Psoas muscle (tissue), 8 donors: ENCODE measurements at places on chromosomes 4 and X.
A peak's percentile ranks its signal among the peaks of the same experiment; 100 is the strongest.

GRCh38 chr4:183828125-183828524 is 77.0 kb upstream of the STOX2 start:
- no peak for DNase-seq

- DNase-seq, result no peak
Observed at GRCh38 chrX:71464968-71465367, 67.9 kb upstream of the OGT start.

DNA sequence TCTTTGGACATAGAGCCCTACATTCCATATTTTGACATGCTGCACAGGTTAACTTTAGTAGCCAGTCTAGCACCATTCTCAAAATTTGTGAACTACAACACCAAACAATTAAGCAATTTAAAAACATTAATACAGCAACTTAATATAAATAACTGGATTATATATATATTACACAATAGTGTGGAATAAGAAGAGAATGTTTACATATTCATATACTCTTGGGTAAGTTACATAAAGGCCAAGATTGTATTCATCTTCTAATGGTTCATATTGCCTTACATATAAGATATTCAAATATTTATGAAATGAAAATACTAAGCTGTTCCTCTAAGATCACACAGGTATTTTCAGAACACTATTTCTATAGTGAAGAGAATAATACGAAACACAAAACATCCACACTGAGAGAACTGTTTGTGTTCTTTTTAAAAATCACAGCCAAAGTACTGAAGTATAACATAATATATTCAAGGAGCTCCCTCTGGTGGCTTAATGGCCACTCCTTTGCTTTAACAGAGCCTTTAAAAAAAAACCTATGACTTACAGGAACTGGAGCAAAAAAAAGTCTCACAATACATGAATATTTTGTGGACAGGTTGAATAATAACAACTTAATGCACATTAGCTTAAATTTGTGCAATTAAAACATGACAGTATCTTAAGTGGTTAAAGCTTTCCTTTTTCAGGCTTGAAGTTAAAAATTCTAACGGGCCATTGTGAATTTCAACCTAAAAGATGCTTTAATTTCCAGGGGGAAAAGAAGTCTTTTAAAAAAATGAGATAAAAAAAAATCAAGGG is 46.2 kb downstream of the NEK1 start:
- no peak for DNase-seq

- DNase-seq, result no peak
Observed at GRCh38 chr4:2417765-2418649, at the start of gene ZFYVE28. TSS of gene ZFYVE28 (minus strand) at chr4:2418645. CDS start at chr4:2418323, 322 bp downstream.

GRCh38 chrX:120672389-120672788 is 42.5 kb upstream of the C1GALT1C1 start:
- DNase-seq, result peak; percentile 44

GRCh38 chr4:169659716-169660670 is 39.6 kb downstream of the CLCN3 start:
- peak; percentile 33 for DNase-seq

GRCh38 chr4:8072235-8072968 is 86.2 kb downstream of the ABLIM2 start:
- peak; percentile 11 for DNase-seq

GRCh38 chrX:132413459-132413858 is 75.4 kb downstream of the MBNL3 start:
- DNase-seq, result no peak

- DNase-seq, result no peak
Observed at GRCh38 chrX:134935276-134935675, 55.5 kb upstream of the SMIM10 start.

DNA sequence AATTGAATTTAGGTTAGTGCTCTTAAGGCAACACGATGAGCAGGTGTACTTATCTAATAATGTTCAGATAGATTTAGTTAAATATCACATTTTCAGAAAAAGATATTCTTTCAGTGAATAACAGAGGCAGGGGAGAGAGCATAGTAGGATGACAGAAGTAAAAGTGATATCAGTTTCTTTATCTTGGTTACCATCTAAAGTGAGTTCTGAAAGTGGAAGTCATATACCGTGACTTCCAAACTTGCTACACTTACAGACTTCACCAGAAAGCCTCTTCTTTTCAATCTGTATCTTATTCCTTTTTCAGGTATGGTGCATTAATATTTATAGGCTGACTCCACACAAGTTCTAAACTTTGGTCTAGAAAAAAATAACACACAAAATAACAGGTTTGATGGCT is 124.9 kb downstream of the POU4F2 start:
- DNase-seq, result no peak

GRCh38 chrX:53813670-53814440 is 127.3 kb upstream of the HUWE1 start:
- no peak for DNase-seq

DNA sequence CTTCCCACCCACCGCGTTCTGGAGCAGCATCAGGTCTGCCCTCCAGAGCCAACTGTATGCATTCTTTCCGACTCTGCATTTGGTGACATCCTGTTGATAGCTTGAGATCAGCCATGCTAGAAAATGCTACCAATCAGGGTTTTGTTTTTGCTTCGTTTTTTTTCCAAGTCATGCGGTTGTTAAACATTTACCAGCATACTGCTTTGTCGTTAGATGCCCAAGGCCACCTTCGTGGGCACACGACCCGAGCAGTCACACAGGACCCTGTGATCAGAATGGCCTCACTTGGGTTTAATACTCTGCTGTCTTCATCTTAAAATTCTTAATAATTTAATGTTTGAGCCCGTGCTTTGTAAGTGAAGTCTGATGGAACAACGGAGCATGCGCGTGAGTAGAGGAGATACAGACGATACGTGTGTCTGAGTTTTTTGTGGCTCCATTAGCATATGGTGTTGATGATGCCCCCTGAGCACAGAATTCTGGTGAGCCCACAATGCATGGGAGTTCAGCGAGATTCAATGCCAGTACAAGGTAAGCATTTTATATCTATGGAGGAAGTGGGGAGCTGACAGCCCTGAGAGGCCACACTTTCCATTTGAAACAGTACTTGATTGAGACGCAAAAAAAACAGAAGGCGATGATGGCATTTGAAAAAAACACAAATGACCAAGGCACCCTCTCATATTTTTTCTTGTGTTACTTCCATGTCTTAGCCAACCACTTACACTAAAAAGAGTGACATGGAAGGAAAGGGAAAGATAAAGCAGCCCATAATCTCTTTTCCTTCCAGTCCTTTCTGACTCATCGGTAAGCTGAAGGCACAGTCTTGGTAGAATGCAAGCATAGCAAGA is 323.6 kb downstream of the BCOR start:
- DNase-seq, result no peak

DNA sequence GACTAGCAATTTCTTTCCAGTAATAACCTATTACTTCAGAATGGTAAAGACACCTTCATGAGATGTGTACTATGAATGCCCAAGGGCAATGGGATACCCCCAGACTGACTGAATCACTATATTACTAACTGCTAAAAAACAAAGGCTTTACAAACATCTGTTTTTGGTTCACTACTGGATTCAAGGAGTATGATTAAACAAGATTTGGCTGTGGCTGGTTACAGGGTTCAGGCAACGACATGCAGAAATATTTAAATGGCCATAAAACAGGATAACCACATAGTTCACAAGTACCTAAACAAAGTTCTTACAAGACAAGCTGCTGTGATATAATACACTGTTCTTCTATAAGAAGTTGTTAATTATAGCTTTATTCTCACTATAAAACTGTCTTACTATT is 128.2 kb downstream of the FRYL start:
- DNase-seq, result no peak

GRCh38 chr4:27066591-27066990 is 205.9 kb downstream of the STIM2 start:
- no peak for DNase-seq

GRCh38 chr4:26787461-26788340 is 72.9 kb upstream of the STIM2 start:
- DNase-seq, result peak; percentile 43

DNA sequence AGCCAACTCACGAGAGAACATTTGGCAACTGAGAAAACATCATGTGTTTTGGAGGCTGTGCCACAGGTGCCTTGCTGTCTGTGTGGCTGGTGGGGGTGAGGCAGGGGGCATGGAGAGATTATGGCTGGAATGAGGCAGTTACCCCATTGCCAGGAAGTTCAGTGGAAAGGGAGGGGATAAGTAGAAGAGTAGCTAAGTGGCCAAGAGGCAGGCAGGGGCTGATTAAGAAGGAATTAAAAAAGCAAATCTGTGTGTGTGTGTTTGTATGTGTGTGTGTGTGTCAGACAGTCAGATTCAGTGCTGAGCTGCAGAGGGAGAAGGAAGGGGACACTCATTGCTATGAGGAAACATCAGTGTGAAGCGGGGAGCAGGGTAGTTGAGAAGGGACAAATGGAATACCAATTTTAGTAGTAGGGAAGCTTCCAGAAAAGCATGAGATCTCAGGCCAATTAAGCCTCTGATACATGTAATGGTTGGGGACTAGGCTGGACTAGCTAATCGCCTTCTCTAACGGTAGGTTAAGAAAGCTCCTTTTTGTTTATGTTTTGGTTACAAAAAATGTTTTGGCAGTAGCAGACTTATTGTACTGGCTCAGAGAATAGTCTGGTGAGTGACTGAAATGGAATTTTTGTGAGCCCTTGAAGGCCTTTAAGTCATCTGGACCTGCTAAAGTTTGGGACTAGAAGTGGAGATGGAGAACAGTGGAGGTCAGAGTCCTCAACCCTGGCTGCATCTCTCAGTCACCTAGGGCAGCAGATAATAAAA is 18.5 kb downstream of the TMEM164 start:
- DNase-seq, result no peak

DNA sequence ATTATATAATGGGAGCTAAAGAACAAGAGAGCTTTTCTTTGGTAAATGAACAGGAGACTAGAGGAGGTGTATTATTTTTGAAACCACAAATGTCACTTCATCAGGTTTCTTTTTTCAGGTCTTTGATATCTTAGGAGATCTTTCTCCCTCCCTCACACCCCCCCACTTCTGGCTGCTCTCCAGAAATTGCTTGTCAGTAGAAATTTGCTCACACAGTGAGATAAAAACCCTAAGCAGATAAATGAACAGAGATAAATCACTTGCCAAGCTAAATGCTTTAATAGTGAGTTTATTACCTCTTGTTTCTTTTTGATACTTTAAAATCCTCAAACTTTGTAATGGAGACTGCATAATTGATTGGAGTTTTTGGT is 421.2 kb upstream of the TENM3 start:
- no peak for DNase-seq

GRCh38 chrX:153897899-153898298 is 6.6 kb upstream of the AVPR2 start:
- no peak for DNase-seq

- no peak for DNase-seq
Observed at GRCh38 chr4:155745984-155746383, 12.8 kb upstream of the GUCY1B1 start.

GRCh38 chrX:99572711-99573110 is 837.4 kb downstream of the PCDH19 start:
- DNase-seq, result no peak

GRCh38 chr4:156193800-156194199 is 240.1 kb upstream of the CTSO start:
- no peak for DNase-seq

DNA sequence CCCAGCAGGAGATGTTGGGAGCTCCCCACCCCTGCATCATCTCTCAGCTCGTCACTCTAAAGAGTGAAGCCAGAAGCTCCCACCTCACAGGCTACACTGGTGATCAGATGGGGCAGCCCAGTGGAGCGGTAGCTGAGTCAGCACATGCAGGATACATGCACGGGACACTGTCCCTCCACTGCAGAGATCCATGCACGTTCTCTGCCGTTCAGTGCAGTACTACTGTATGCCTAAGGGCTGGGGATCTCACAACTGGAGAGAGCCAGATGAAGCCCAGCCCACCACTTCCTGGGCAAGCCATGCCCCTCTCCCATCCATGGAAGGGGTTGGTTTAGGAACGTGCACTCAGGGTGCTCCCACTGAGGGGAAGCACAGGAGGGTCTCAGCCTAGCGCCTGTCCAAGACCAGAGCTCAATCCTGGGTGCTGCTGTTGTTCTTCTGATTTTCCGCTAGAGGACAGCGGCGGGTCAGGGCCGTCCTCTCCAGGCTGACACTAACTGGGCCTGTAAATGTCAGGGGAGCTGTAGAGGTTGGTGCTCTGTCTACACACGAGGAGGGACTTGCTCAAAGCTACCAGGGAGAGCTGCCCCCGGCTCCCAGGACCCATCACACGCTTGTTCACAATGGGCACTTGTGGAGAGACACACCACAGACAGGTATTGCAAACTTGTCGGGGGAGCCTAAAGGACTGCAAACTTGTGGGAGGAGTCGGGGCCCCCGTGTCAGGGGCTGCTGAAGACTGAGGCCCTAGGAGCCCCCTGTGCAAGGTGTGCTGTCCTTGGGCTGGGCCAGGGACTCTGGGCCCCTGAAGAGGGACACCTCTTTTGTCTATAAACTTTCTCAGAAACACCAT is 18.2 kb upstream of the ABLIM2 start:
- DNase-seq, result peak; percentile 74

GRCh38 chrX:43581888-43582539 is 74.1 kb upstream of the MAOA start:
- DNase-seq, result no peak

GRCh38 chrX:129739578-129739977 is 799 bp downstream of the XPNPEP2 start:
- no peak for DNase-seq

- no peak for DNase-seq
Observed at GRCh38 chr4:151678048-151678872, 82.5 kb downstream of the GATB start.

GRCh38 chr4:29551821-29552220 is 1168.3 kb upstream of the PCDH7 start:
- no peak for DNase-seq

- no peak for DNase-seq
Observed at GRCh38 chrX:20802036-20802435, 535.3 kb upstream of the RPS6KA3 start.

DNA sequence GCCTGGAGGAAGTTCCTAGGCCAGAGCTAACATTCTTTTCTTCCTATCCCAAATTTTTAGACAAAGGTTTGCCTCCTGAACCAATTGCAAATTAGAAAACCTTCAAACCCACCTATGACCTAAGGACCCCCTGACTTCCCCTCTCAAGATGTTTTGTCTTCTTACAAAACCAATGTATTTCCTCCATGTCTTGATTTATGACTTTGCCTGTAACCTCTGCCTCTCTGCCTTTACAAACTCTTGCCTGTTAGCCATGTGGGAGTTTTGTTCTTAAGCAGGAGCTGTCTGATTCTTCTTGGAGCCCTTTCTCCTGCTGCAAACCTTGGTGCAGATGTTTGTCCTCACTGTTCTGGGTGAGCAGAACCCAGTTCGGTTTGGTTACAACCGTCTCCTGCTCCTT is 222.3 kb upstream of the BOD1L1 start:
- DNase-seq, result no peak

DNA sequence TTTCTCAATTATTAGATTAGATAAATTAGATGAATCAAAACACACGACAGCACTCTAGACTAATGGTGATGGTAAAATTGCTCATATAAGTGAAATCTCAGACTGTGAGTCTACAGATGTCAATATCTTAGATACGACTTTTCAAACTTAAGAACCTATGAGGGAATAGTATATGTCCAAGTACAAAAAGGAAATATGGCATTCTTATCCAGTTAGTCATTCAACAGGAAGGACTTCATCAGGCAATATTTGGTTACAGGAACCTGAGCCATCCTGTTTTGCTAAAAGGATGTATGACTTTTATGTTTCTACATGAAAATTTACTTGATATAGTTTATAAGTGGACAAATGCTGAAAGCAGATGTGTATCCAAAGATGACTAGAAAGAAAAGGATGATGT is 107.0 kb downstream of the CT47B1 start:
- DNase-seq, result no peak

GRCh38 chrX:48470110-48470832 is at the start of gene SLC38A5:
TSS of gene SLC38A5 (minus strand) at chrX:48470260. CDS start at chrX:48467924, 2,336 bp downstream.
- no peak for DNase-seq

GRCh38 chr4:26354491-26354890 is 33.7 kb downstream of the RBPJ start:
- DNase-seq, result no peak

- DNase-seq, result no peak
Observed at GRCh38 chr4:155681886-155682285, 15.2 kb downstream of the GUCY1A1 start.
